ENCODE measurements at places on chromosomes 2 and 18. TPM values are rescaled to one million over a fixed set of nuclear protein-coding genes. Genes with fewer than 3 reads are reported as not detected.

Gene NGEF
- 15.4 TPM for total RNA-seq

Gene AGXT
- total RNA-seq = 0.17 TPM

Gene SERPINE2
- total RNA-seq = 61.9 TPM

Gene PGAP1
- 23.0 TPM for total RNA-seq

Gene MAP3K19
- 16.0 TPM for total RNA-seq

Gene RAMP1
- total RNA-seq = 115 TPM

Gene CRYGD
- total RNA-seq = 1.2 TPM

GRCh38 chr2:141137122-141137693 lies 993.6 kb downstream of the LRP1B start:
- no peak overlapping the region for H3K27ac ChIP-seq
- no peaks in the 10 kb centered on the region for H3K4me1 ChIP-seq
- no peak overlapping the region for H3K4me3 ChIP-seq
- H3K36me3 ChIP-seq = no peaks in the 10 kb centered on the region
- no peaks in the 10 kb centered on the region for H3K27me3 ChIP-seq

GRCh38 chr2:162826921-162827320 lies 11.6 kb downstream of the KCNH7 start:
- H3K4me1 ChIP-seq = no peaks in the 10 kb centered on the region
- H3K27me3 ChIP-seq = no peaks in the 10 kb centered on the region
- no peaks in the 10 kb centered on the region for H3K36me3 ChIP-seq
- no peak overlapping the region for H3K4me3 ChIP-seq
- no peak for DNase-seq

DNA sequence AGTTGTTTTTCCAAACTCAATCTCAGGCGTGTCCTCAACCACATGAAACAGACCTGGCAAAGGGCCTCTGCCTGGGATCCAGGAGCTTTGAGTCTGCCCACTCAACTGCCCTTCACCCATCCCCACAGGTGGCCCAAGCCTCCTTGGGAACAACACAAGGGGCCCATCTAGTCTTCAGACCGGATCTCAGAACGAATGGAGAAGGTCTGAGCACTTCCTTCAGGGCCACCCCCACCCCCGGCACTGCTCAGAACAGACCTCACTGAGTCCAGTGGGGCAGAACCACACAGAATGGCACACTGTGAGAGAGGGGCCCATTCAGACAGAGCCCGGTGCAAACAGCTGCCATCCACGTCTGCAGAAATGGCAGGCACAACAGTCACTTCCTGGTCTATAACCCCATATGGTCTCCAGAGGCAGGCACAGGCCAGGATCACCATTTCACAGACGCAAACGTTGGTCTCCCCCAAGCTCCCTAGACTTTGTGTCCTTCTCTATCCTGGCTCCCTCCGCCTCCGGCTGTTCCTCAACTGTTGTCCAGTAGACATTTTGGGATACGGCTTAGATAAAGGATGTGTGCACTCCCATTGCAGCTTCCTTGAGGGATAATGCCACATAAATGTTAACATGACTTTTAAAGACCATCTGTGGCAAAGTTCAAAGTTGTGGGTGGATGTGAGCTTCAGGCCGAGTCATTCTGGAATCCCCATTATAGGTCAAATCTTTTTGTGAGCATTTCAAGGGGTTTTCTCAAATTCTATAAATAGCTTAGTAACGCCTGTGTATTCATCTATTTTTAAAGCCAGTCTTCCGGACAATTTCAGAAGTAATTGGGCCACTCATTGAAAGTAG lies 149.7 kb downstream of the SMAD7 start:
- no peak overlapping the region for H3K4me3 ChIP-seq
- peaks cover 23% of the 10 kb centered on the region for H3K4me1 ChIP-seq
- peaks cover 52% of the 10 kb centered on the region for H3K36me3 ChIP-seq
- no peak overlapping the region for H3K27ac ChIP-seq

DNA sequence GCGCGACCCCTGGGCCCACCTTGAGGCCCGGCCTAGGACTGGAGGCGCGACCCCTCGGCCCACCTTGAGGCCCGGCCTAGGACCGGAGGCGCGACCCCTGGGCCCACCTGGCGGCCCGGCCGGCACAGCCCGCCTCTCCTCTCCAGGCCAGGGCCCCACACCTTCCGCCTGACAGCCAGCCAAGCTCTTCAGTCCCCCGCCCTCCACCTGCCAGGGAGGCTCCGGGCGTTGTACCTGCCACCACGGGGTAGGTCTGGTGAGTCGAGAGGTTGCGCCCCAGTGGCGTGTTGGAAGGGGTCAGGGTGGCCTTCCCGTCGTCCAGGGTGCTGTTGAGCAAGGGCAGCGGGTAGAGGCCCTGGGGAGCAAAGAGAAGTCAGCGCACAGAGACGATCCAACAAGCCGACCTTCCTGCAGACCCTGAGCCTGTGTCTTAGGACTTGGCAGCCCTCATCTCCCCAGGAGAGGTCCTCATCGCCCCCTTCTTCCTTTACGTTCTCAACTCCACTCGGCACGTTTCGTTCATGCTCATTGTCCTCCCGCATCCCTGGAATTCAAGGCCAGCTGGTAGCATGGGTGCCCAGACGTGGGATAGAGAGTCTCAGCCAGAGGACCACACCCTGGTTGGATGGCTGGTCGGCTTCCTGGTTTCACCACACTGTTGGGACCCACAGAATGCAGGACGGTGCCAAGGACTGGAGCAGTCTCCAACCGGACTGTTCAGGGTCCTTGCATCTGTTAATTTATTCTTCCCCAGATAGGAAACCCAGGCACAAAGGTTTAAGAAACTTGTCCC lies 42.2 kb downstream of the PAX8 start:
- H3K27me3 ChIP-seq = no peaks in the 10 kb centered on the region
- H3K4me1 ChIP-seq = peaks cover 39% of the 10 kb centered on the region
- DNase-seq = no peak

DNA sequence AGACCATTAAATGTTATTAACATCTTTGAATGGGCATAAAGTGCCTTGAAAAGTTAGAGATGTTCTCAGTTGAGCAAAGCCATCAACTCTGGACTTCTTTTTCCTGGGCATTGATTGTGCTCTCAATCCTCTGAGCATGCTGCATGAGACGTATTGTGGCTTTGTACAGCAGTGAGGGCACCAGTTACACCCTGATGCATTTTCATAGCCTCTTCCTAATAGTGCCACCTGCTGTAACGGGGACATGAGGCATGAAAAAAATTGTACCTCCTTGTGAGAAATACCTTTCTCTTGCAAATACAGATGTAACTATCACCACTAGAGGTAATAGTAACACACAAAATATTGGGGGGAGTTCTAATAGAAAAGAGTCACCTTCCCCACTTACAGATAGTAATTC lies 697.5 kb downstream of the TMEM182 start:
- H3K27me3 ChIP-seq = no peaks in the 10 kb centered on the region
- H3K36me3 ChIP-seq = no peaks in the 10 kb centered on the region
- no peak overlapping the region for H3K27ac ChIP-seq
- no peak for DNase-seq
- no peak overlapping the region for H3K4me3 ChIP-seq

DNA sequence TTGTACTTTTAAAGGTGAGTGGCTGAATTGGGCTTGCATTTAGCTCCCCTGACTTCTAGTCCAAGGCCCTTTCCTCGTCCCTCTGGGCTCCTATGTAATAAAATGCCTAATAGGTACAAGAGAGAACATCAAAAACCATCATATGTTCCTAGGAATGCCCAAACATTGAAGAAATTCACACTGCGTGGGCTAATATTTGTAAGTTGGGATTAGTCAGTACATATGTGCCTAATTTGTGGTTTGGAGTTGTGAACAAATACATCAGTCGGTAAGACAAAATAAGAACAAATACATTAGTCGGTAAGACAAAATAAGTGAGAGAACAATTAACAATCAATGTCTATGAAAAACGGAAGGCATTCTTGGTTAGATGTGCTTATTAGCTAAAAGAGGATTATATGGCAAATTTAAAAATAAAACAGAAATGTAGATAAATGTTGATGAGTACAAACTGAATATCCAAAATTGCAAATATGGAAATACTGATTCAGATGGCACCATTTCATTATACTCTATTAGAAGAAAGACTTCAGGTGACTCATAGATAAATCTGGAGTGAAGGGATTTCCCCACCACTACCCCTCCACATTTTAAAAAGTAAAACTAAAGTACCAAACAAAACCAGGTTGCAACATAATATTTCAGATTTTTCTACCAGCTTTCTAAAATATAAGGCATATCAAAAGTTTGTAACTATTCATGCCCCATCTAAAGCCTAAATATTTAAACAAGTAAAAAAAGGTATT lies 325.4 kb downstream of the ZEB2 start:
- H3K27ac ChIP-seq = no peak overlapping the region
- H3K27me3 ChIP-seq = no peaks in the 10 kb centered on the region
- no peak overlapping the region for H3K4me3 ChIP-seq
- DNase-seq = no peak

DNA sequence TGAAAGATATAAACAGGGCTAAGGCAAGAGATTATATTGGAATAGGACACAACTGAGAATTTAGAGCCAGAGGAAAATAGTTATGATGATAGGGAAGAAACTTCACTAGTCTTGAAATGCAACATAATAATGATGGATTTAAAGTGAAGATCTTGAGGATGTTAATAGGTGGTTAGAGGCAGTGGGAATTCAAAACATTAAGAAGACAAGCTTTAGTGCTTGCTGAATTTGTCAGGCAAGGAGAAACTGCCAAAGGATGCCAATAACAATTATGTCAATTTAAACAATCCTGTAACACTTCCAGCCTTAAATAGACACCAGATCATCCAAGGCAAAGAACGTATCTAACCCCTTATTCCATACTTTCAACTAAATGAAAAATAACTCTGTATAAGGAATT lies 330.1 kb downstream of the ERBB4 start:
- H3K36me3 ChIP-seq = no peaks in the 10 kb centered on the region
- H3K27ac ChIP-seq = no peak overlapping the region
- DNase-seq = no peak
- H3K4me1 ChIP-seq = no peaks in the 10 kb centered on the region

- DNase-seq = no peak
- H3K27me3 ChIP-seq = no peaks in the 10 kb centered on the region
- no peak overlapping the region for H3K4me3 ChIP-seq
- H3K27ac ChIP-seq = no peak overlapping the region
- no peaks in the 10 kb centered on the region for H3K36me3 ChIP-seq
Measured at GRCh38 chr18:28256166-28256565, 79.2 kb upstream of the CDH2 start.

DNA sequence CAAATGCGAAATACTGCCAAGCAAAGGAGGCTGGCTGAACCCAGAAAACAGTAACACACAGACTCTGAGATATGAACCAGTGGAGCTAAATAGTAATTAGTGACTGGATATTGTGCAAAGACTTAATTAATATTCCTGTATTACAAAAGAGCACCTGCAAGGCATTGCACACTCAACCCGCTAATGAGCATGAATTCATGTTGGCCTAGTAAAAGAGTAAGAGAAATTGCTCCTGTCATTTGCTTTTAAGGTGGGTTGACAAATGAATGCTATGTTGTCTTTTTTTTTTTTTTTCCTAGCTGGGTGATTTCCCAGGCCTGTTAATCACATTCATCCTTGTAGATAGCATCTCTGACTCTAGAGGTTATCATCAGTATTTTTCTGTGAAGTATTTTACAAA lies 87.0 kb upstream of the CERS6 start:
- DNase-seq = peak; percentile 57
- H3K27me3 ChIP-seq = no peaks in the 10 kb centered on the region
- no peaks in the 10 kb centered on the region for H3K4me1 ChIP-seq

- H3K4me3 ChIP-seq = no peak overlapping the region
- H3K36me3 ChIP-seq = no peaks in the 10 kb centered on the region
- no peaks in the 10 kb centered on the region for H3K27me3 ChIP-seq
- H3K27ac ChIP-seq = no peak overlapping the region
- no peak for DNase-seq
Measured at GRCh38 chr18:45107425-45107824, 426.7 kb downstream of the SETBP1 start.

- H3K27me3 ChIP-seq = peaks cover 32% of the 10 kb centered on the region
- H3K4me3 ChIP-seq = no peak overlapping the region
- peaks cover 34% of the 10 kb centered on the region for H3K4me1 ChIP-seq
- no peak for DNase-seq
Measured at GRCh38 chr18:77133051-77133834, 660 bp upstream of the MBP start.

DNA sequence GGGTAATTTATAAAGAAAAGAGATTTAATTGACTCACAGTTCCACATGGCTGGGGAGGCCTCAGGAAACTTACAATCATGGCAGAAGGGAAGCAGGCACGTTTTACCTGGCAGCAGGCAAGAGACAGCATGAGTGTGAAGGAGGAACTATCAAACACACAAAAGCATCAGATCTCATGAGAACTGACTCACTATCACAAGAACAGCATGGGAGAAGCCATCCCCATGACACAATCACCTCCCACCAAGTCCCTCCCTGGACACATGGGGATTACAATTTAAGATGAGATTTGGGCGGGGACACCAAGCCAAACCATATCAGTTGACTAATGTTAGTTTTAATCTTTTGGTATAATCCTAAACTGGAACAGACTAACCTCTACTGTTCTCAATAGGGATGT lies 49.1 kb upstream of the CPO start:
- no peak overlapping the region for H3K27ac ChIP-seq
- no peak overlapping the region for H3K4me3 ChIP-seq
- H3K4me1 ChIP-seq = no peaks in the 10 kb centered on the region
- H3K36me3 ChIP-seq = no peaks in the 10 kb centered on the region

DNA sequence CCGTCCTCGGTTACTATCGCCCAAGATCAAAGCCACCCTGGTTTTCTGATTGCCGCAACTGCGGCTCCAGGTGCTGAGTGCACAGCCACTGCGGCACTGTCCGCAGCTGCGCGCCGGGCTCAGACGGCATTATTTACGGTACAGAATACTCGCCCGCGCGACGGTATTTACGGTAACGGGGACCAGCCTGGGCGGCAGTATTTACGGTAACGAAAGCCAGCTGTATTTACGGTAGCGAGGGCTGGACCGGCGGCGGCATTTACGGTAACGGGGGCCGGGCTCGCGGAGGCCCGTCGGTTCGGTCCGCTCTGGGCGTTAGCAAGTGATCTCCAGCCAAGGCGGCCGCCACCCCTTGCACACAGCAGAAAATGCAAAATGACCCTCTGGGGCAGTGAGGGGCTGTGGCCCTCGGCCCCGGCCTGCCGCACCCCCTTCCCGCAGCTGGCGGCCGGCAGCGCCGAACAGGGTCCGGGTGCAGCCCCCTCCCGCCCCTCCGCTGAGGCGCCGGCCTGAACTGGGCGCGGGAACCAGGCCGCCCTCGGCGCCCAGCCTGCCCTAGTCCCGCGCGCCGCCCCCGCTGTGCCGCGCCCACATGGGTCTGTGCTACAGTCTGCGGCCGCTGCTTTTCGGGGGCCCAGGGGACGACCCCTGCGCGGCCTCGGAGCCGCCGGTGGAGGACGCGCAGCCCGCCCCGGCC lies at the start of gene GNAL:
Gene GNAL (plus strand): TSS at position 293 of the 697 bp plus-strand sequence. CDS start 300 bp downstream, at position 593.
- peak within 1 kb of the TSS; percentile 56 for H3K4me3 ChIP-seq
- DNase-seq = peak; percentile 87
- H3K4me1 ChIP-seq = peaks cover 6% of the 10 kb centered on the region
- H3K27ac ChIP-seq = peak within 1 kb of the TSS; percentile 47

- H3K27ac ChIP-seq = no peak overlapping the region
- no peaks in the 10 kb centered on the region for H3K27me3 ChIP-seq
- H3K4me3 ChIP-seq = no peak overlapping the region
Measured at GRCh38 chr2:31212659-31213600, 4.4 kb downstream of the CAPN14 start.

GRCh38 chr18:77073336-77074093 lies 59.1 kb downstream of the MBP start:
- no peak overlapping the region for H3K27ac ChIP-seq
- H3K4me3 ChIP-seq = no peak overlapping the region
- H3K36me3 ChIP-seq = no peaks in the 10 kb centered on the region
- no peak for DNase-seq
- no peaks in the 10 kb centered on the region for H3K27me3 ChIP-seq

- DNase-seq = no peak
- H3K27me3 ChIP-seq = peaks cover 2% of the 10 kb centered on the region
- H3K4me3 ChIP-seq = no peak overlapping the region
- H3K27ac ChIP-seq = no peak overlapping the region
Measured at GRCh38 chr2:72940786-72941185, 23.5 kb downstream of the EMX1 start.
